Stimulated activated memory B cell treated with anti-CD40 and anti-IgM and Interleukin-4, amounts not matched to agents 10 μg/mL and 1 μg/mL and 100 μg/mL, for 72 hours (primary cell): ENCODE measurements at places on chromosomes 5 and 9.
A peak's percentile ranks its signal among the peaks of the same experiment; 100 is the strongest.

DNA sequence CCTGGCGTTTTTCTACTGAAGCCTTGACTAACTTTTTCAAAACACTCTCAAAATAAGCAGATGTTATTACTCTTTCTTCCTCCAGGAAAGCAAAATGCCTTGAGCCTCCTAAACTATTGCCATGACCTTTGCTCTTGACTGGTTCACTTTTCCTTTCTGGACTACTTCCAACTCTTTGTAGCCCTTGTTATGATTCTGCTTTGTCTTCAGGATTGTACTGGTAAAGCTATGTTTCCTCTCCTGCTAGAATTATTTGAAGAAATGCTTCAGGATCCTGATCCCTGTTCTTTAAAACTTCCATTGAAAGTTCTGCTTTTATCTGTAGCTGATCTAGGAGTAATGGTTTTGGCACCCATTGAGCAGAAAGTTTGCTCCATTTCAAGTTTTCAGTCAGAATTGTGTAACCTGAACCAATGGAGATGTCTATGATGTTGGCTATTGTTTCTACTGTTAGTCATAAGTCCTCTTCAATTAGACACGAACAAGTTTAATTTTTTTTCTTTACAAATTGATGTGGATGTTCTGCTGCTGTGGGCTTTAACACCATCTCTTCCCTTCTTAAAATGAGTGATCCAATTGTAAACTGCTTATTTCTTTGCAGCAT is 1356.4 kb downstream of the EFNA5 start:
- H3K27me3 ChIP-seq, result no peaks in the 10 kb centered on the region
- no peaks in the 10 kb centered on the region for H3K36me3 ChIP-seq
- ATAC-seq, result no peak
- no peak overlapping the region for H3K4me3 ChIP-seq
- H3K27ac ChIP-seq, result no peak overlapping the region

- no peak overlapping the region for H3K4me3 ChIP-seq
- H3K27ac ChIP-seq, result no peak overlapping the region
- peaks cover 58% of the 10 kb centered on the region for H3K4me1 ChIP-seq
- no peak for ATAC-seq
- H3K27me3 ChIP-seq, result no peaks in the 10 kb centered on the region
- peaks cover 80% of the 10 kb centered on the region for H3K36me3 ChIP-seq
These were observed 26.8 kb downstream of the CERT1 start for GRCh38 chr5:75484605-75485004.

GRCh38 chr5:146112476-146112875 is 7.1 kb upstream of the PLAC8L1 start:
- no peak overlapping the region for H3K27ac ChIP-seq
- peaks cover 28% of the 10 kb centered on the region for H3K36me3 ChIP-seq
- H3K27me3 ChIP-seq, result no peaks in the 10 kb centered on the region
- ATAC-seq, result no peak

GRCh38 chr5:78367318-78367991 is 7.0 kb downstream of the SCAMP1 start:
- H3K27me3 ChIP-seq, result no peaks in the 10 kb centered on the region
- no peak overlapping the region for H3K4me3 ChIP-seq
- ATAC-seq, result peak; percentile 57
- peaks cover 40% of the 10 kb centered on the region for H3K4me1 ChIP-seq
- H3K27ac ChIP-seq, result no peak overlapping the region

DNA sequence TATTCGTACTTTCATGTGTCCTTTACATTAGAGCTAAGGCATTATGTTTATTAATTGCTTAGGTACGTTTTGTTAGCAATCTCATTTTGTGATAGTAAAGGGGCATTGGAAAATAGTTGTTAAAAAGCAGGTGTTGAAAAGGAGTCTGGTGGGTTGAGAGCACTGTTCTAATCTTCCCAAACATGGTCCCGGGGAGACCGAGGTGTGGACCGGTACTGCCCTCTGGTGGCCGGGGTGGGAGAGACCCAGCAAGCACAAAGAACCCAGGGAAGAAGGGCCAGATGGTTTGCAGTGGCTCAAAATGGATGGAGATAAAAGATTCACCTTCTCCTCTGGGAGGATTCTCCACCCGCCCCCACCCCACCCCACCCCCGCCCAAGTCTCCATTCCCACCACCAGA is 26.1 kb downstream of the IDNK start:
- no peak overlapping the region for H3K27ac ChIP-seq
- H3K4me1 ChIP-seq, result peaks cover 15% of the 10 kb centered on the region
- no peaks in the 10 kb centered on the region for H3K27me3 ChIP-seq
- peak; percentile 72 for ATAC-seq

DNA sequence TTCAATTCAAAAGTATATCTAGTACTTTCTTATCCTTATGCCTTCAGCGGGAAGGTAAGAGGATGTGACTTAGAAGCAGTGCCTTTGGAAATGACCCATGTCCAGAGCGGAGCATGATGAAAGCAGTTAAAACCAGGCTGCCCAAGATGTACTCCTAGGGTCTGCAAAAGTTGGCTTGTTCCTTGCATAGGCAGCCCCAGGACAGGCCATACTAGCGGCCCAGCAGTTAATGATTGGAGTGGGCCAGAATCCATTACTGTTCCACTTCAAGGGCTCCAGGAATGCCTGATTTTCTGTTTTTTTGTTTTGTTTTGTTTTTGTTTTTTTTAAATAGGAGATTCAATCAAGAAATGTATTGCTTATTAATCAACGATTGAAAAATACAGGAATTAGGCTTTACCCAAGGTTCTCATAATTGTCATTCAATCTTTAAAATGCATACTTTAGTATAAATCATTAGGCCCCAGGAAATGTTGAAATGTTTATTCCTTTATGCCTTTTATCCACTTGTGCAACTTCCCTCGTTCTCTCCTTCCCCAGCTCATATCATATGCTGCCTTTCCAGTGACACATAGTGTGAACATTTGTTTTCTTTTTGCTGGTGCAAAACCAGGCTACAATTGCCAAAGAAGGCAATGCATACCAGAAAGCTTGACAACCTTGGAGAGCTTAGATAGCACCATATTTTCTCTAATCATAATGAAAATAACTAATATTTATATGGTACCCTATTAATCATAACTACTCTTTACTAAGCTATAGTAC is 190.8 kb downstream of the ARHGEF28 start:
- no peaks in the 10 kb centered on the region for H3K4me1 ChIP-seq
- H3K4me3 ChIP-seq, result no peak overlapping the region
- no peak for ATAC-seq
- H3K27me3 ChIP-seq, result peaks cover 19% of the 10 kb centered on the region

DNA sequence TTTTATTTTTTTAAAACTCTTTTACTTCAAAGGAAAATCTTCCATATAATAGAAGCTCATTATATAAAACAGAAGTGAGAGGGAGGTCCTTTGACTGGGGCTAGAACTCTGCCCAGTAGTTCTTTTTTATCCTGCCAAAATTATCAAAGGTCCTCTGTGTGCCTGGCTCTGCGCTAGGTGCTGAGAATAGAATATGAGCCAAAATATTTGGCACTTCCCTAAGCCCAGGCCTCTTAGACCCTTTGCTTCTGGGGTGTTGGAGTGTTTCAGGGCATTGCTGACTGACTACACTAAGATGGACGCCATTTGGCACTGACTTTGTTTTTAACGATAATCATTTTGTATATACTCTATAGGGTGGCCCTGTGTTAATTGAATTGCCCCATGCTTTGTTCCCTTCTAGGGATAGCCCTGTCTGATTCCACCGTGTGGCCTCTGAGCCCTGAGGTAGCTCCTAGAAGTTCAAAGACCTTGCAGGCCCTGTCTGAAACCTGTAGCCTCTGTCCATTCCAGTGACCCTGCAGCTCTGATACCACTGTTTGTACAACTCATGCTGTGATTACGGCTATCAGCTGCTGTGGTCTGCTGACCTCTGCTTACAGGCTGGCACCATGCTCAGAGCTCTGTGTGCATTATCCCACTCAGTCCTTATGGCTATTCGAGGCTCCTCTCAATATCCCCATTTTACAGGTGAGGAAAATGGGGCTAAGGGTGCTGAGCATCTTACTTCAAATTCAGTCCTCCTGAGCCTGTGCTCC is 84.3 kb upstream of the SHB start:
- H3K27me3 ChIP-seq, result peaks cover 34% of the 10 kb centered on the region
- no peaks in the 10 kb centered on the region for H3K36me3 ChIP-seq
- H3K27ac ChIP-seq, result no peak overlapping the region
- H3K4me1 ChIP-seq, result no peaks in the 10 kb centered on the region
- ATAC-seq, result no peak
- no peak overlapping the region for H3K4me3 ChIP-seq

- H3K27ac ChIP-seq, result no peak overlapping the region
- H3K4me3 ChIP-seq, result no peak overlapping the region
- no peaks in the 10 kb centered on the region for H3K27me3 ChIP-seq
- peaks cover 23% of the 10 kb centered on the region for H3K4me1 ChIP-seq
These were observed 202.0 kb upstream of the NR3C1 start for GRCh38 chr5:143605403-143606005.

DNA sequence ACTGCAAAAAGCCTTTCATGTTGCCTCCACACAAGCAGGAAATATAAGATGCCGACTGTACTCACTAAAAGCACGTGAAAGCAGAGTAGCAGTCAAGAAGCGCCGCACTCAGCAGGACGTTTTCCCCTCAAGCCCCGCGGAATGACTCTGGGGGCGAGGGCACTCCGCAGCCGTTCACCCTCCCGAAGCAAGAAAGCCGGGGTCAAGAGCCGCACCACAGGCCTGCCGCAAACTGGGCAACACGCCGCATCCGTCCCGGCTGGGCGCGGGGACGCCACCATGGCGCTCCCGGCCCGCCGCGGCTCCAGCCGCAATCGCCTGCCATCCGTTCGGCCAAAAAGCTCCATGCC is 364 bp downstream of the RPS6 start:
- peaks cover 51% of the 10 kb centered on the region for H3K4me1 ChIP-seq
- peaks cover 61% of the 10 kb centered on the region for H3K36me3 ChIP-seq
- peak overlapping the region; percentile 93 for H3K27ac ChIP-seq
- ATAC-seq, result peak; percentile 61
- H3K27me3 ChIP-seq, result no peaks in the 10 kb centered on the region

DNA sequence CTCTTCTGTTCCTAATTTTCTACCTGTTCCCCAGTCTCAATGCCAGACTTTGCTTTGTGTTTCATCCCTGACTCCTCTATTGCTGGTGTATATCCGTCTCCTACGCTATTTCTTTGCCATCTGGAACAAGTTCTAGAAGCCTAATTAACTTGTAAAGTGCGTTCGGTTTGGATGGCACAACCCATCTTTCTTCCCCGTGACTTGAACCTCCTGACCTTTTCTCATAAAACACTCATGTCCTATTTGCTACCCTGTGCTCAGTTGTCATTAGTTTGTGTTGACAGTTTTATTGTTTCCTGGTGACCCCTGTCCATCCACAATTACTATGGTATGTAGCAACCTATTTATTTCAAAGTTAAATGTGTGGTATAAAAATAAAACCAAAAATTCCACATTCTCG is 323.5 kb downstream of the TLE4 start:
- H3K27ac ChIP-seq, result no peak overlapping the region
- no peak for ATAC-seq
- H3K36me3 ChIP-seq, result no peaks in the 10 kb centered on the region
- H3K27me3 ChIP-seq, result no peaks in the 10 kb centered on the region
- no peaks in the 10 kb centered on the region for H3K4me1 ChIP-seq

DNA sequence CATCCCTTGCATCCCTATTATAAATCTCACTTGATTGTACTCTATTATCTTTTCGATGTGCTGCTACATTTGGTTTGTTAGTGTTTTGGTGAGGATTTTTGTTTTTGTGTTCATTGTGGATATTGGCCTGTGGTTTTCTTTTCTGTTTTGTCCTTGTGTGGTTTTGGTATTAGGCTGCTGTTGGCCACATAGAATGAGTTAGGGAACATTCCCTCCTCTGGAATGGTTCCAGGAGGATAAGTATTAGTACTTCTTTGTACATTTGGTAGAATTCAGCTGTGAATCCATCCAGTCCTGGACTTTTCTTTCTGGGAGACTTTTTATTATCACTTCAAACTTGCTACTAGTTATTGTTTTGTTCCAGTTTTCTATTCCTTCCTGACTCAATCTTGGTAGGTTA is 287.2 kb downstream of the CWC27 start:
- H3K27ac ChIP-seq, result no peak overlapping the region
- ATAC-seq, result no peak
- H3K27me3 ChIP-seq, result no peaks in the 10 kb centered on the region
- peaks cover 21% of the 10 kb centered on the region for H3K4me1 ChIP-seq
- peaks cover 10% of the 10 kb centered on the region for H3K36me3 ChIP-seq
- H3K4me3 ChIP-seq, result no peak overlapping the region

- no peak for ATAC-seq
- no peak overlapping the region for H3K27ac ChIP-seq
- H3K4me1 ChIP-seq, result no peaks in the 10 kb centered on the region
- no peak overlapping the region for H3K4me3 ChIP-seq
- peaks cover 31% of the 10 kb centered on the region for H3K27me3 ChIP-seq
- H3K36me3 ChIP-seq, result no peaks in the 10 kb centered on the region
These were observed 11.0 kb downstream of the PRDM12 start for GRCh38 chr9:130675396-130675795.

DNA sequence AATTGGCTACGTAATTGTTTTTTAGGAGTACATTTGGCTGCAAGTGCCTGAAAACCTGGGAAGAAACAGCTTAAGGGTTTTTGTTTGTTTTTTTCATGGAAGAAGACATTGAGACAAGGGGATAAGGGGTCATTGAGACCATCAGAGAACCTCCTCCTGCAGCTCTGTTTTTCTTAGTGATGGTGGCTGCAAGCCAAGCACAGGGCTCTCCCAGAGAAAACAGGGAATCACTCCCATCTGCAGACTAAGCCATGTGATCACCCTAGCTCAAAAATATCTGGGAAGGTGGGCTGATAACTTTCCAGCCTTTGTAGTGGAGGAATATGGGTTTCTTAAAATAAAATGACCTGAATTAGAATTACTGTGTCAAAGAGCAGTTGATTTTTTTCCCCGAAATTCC is 25.1 kb downstream of the PALM2AKAP2 start:
- no peak for ATAC-seq
- no peaks in the 10 kb centered on the region for H3K4me1 ChIP-seq
- H3K4me3 ChIP-seq, result no peak overlapping the region
- no peaks in the 10 kb centered on the region for H3K36me3 ChIP-seq
- H3K27ac ChIP-seq, result no peak overlapping the region
- peaks cover 24% of the 10 kb centered on the region for H3K27me3 ChIP-seq

- H3K27me3 ChIP-seq, result no peaks in the 10 kb centered on the region
- no peak overlapping the region for H3K4me3 ChIP-seq
- no peak overlapping the region for H3K27ac ChIP-seq
- peaks cover 38% of the 10 kb centered on the region for H3K36me3 ChIP-seq
- H3K4me1 ChIP-seq, result no peaks in the 10 kb centered on the region
- no peak for ATAC-seq
These were observed 30.0 kb downstream of the OXCT1 start for GRCh38 chr5:41840251-41840650.

- H3K4me1 ChIP-seq, result no peaks in the 10 kb centered on the region
- ATAC-seq, result no peak
- no peaks in the 10 kb centered on the region for H3K27me3 ChIP-seq
- H3K4me3 ChIP-seq, result no peak overlapping the region
These were observed 411.1 kb upstream of the GRIA1 start for GRCh38 chr5:153079396-153079795.

- no peak overlapping the region for H3K4me3 ChIP-seq
- H3K36me3 ChIP-seq, result peaks cover 46% of the 10 kb centered on the region
- no peak overlapping the region for H3K27ac ChIP-seq
- H3K27me3 ChIP-seq, result no peaks in the 10 kb centered on the region
- H3K4me1 ChIP-seq, result no peaks in the 10 kb centered on the region
These were observed 17.0 kb upstream of the C1QTNF3 start for GRCh38 chr5:34059977-34060376.

- H3K27me3 ChIP-seq, result no peaks in the 10 kb centered on the region
- H3K4me3 ChIP-seq, result no peak overlapping the region
- no peak overlapping the region for H3K27ac ChIP-seq
- ATAC-seq, result no peak
These were observed 107.0 kb upstream of the NUDT12 start for GRCh38 chr5:103669615-103670014.
